ENCODE measurements at places on chromosomes 3 and 15.

GRCh38 chr3:133211449-133211848, 173.3 kb downstream of the TMEM108 start:
- no peak for DNase-seq

GRCh38 chr3:119635719-119636118, 24.7 kb downstream of the POPDC2 start:
- DNase-seq: no peak

GRCh38 chr3:158337110-158337509, 227.2 kb downstream of the RSRC1 start:
- no peak for DNase-seq

GRCh38 chr3:45980229-45980813, 15.3 kb downstream of the FYCO1 start:
- no peak for DNase-seq

GRCh38 chr3:167859610-167860009, 124.1 kb downstream of the SERPINI1 start:
- DNase-seq: no peak

DNA sequence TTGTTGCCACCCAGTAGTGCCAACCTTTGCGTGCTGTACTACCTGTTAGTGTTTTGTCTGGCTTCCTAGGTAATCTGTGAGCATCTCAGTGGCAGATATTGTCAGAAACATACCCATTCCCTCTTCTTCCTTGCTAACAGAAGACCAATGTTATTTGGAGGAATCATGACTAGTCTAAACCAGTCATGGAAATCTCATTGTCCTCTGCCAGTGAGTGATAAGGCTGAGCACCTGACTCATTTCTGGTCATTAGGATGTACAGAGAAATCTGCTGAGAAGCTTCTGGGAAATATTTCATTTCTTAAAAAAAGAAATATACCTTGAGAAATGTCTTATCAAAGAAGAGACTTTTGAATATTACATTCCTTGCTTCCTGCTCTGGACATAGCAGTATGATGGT, 70.1 kb upstream of the CDV3 start:
- no peak for DNase-seq

GRCh38 chr15:93983526-93983925, 247.8 kb upstream of the MCTP2 start:
- no peak for DNase-seq

- DNase-seq: no peak
These were observed 51.3 kb downstream of the RBMS3 start for GRCh38 chr3:29332195-29332637.

- no peak for DNase-seq
These were observed 143.5 kb downstream of the LRRK1 start for GRCh38 chr15:101062471-101063171.

- DNase-seq: no peak
These were observed at the start of gene CLEC3B for GRCh38 chr3:45026038-45026437. Gene CLEC3B, plus strand, starts transcription at chr3:45026303. Its CDS starts 60 bp downstream, at chr3:45026363.

Measured in activated naive CD4-positive, alpha-beta T cell (primary cell).